Colonic mucosa (tissue), 4 donors: ENCODE measurements at places on chromosomes 6 and 20.

GRCh38 chr20:18197382-18198070 lies 59.9 kb downstream of the KAT14 start:
- H3K36me3 ChIP-seq = no peaks in the 10 kb centered on the region
- H3K27me3 ChIP-seq = no peaks in the 10 kb centered on the region
- no peak for DNase-seq
- no peak overlapping the region for H3K27ac ChIP-seq
- no peaks in the 10 kb centered on the region for H3K4me1 ChIP-seq

- no peaks in the 10 kb centered on the region for H3K4me1 ChIP-seq
- no peak for DNase-seq
- H3K4me3 ChIP-seq = no peak overlapping the region
- no peak overlapping the region for H3K27ac ChIP-seq
- H3K36me3 ChIP-seq = no peaks in the 10 kb centered on the region
- no peaks in the 10 kb centered on the region for H3K27me3 ChIP-seq
Measured at GRCh38 chr6:132973514-132973993, 159.2 kb downstream of the RPS12 start.

DNA sequence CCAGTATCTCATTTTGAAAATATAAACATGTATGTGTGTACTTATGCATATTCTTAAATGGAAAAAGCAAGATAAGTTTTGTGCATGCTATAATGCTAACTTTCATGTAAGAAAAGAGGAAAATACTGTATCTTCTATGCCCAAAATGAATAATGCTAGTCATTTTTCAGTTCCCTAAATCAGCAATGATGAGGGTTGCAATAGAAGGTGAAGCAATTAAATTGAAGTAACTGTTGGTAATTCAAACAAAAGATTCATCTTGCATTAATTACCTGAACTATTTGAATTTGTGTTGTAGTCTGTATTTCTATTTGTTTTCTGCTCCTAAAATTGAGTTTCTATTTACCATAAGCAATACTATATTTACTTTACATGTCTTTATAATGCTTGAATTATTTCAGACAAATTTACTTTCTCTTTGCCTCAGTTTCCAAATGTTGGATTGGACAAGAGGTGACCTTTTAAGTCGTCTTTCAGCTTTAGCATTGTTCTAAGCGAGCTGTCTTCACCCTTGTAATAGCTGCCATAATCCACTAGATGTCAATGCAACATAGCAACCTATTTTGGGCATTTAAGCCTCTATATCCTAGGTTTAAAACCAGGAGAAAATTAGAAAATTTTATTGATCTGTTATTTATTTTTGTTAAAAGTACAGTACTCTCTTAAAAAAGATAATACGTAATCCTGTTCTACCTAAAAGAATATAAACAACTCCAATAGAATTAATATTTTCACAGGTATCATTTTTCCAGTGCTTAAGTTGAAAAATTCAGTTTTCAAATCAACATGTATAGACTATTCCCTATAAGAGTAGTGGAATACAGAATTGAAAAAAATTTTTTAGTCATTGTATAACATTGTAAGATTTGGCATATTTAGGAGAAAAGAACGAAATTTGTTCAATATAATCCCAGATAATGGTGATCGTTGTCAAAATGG lies 52.3 kb upstream of the IFNGR1 start:
- DNase-seq = no peak
- H3K4me1 ChIP-seq = no peaks in the 10 kb centered on the region
- H3K36me3 ChIP-seq = no peaks in the 10 kb centered on the region

GRCh38 chr6:92364948-92365541 lies 1054.3 kb downstream of the EPHA7 start:
- H3K4me1 ChIP-seq = no peaks in the 10 kb centered on the region
- DNase-seq = no peak
- no peak overlapping the region for H3K4me3 ChIP-seq
- H3K27ac ChIP-seq = no peak overlapping the region

DNA sequence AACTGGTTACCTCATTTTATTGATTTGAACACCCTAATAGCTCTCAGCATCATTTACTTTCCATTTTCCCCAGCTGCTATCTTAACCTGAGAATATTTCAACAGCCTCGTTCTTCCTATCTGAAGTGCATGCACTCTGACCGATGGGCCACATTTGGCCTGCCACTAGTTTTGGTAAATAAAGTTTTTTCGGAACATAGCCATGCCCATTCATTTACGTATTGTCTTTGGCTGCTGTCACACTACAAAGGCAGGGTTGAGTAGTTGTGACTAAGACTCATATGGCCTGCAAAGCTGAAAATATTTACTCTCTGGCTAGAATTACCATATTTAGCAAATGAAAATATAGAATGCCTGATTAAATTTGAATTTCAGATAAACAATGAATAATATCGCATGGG lies 10.8 kb downstream of the ADGRF4 start:
- H3K4me1 ChIP-seq = no peaks in the 10 kb centered on the region
- H3K4me3 ChIP-seq = no peak overlapping the region
- H3K36me3 ChIP-seq = no peaks in the 10 kb centered on the region
